ENCODE measurements at places on chromosomes 1 and 21.

GRCh38 chr1:172607145-172607544 is 51.8 kb upstream of the FASLG start:
- DNase-seq: no peak

- DNase-seq: no peak
Measured at GRCh38 chr1:40925834-40926410, 53.6 kb upstream of the CTPS1 start.

DNA sequence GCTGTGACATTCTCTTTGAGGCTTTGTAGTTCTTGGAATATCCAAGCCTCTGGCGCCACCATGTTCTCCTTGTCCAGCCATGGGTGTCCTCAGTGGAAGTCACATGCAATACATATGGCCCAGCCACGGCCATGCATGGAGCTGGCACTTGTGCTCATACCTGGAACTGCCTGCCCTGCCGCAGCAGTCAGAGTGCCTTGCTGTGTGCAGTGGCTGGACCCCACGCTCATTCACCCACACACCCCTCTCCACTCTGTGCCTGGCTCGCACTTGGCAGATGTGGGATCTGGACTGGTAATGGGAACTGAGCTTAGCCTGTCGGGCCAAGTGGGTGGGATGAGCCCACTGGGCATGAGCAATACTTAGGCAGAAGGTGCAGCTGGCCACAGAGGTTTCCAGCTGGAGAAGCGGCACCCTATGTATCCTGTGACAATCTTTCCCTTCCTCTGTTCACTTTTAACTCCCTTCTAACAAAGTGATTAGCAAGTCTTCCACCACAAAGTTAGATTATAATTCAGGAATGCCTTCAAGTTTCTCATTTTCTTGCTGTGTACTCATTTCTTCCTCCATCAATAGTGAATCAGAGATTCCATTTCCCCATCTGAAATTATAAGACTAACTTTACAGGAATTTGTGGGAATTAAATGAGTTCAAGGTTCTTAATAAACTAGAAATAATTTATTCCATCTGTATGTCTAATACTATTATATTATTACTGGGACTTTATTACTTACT is 351.6 kb upstream of the NCAM2 start:
- no peak for DNase-seq

- no peak for DNase-seq
Measured at GRCh38 chr1:204872262-204872881, 1.7 kb downstream of the NFASC start.

GRCh38 chr1:41322835-41323234 is 38.4 kb upstream of the FOXO6 start:
- no peak for DNase-seq

- DNase-seq: no peak
Measured at GRCh38 chr1:8752921-8753713, 64.3 kb downstream of the RERE start.
